Stimulated activated naive CD8-positive, alpha-beta T cell treated with anti-CD3 and anti-CD28 coated beads, Interleukin-15, Interleukin-2, amounts not matched to agents 100 U/mL and 50 U/mL, for 24 hours (primary cell): ENCODE measurements at places on chromosomes 6 and 20.
A peak's percentile ranks its signal among the peaks of the same experiment; 100 is the strongest.

- DNase-seq: no peak
These were observed 85.7 kb downstream of the GJA1 start for GRCh38 chr6:121521164-121521555.

GRCh38 chr20:40942006-40942405, 86.6 kb upstream of the TOP1 start:
- no peak for DNase-seq

DNA sequence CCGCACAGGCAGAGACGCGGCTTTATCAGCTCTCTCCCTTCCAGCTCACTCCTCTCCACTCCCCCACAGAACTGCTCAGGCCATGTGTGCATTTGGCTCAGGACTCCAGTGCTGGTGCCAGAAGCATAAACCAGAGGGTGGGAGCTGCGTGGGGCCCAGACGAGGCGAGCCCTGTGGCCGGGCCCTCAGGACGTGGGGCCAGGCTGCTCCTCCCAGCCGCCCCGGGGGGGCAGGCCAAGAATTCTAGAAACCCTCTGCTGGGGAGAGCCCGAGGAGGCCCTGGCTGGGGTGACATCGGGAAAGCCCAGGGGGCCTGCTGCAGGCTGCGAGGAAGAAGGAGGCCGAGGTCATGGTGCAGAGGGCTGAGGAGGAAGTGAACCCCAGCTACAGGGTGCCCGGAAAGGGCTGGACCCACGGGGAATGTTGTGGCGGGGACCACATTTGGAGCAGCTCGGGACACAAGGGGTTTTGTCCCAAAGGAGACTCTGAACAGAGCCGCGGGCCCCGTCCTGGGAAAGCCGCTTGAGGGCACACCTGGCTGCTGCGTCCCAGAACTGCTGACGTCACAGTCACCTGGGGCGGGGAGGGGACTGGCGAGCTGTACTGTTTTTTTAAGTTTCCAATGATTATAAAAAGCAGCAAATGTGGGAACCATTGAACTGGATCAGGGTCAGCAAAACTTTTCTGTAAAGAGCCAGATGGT, 107.1 kb downstream of the BANF2 start:
- DNase-seq: no peak

DNA sequence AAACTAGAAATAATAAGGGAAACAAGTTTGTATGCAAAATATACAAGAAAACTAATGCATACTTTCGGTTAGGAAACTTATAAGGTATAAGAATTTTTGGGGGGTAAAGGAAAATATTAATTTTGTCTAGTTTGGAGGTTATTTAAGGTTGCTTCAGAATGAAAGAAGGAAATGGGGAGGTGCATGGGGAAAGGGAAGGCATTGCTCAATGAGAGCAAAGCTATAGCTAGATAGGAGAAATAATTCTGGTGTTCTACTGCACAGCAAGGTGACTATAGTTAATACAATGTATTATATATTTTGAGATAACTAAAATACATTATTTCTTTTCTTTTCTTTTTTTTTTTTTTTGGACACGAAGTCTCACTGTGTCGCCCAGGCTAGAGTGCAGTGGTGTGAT, 5.4 kb upstream of the MYMX start:
- DNase-seq: no peak

GRCh38 chr6:144689503-144690040, 404.4 kb downstream of the UTRN start:
- no peak for DNase-seq

DNA sequence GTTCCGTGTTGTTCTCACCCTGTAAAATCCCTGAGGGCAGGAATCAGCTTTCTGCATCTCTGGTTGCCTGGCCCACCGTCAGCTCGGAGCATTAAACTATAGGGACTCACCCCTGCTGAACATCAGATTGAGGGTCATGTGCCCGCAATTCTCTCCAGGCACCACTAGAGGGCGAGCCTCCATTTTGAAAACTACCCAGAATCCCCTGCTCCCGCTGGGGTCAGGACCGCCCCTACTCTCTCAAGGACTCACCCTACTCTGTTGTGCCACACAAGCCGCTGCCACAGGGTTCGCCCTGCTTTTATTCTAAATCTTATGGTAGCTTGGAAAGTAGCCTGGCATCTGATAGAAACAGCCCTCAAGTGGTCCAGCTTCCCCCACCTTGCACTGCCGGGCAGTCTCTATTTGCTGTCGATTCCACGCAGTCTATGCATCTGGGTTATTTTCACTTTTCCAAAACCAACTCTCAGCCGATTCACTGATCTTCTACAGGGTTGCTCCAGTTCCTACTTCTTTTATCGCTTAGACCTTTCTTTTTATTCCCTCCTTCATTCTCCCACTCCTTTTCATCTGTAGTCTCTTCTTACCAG, 244.1 kb upstream of the QKI start:
- peak; percentile 43 for DNase-seq

- DNase-seq: no peak
These were observed 24.0 kb downstream of the JAG1 start for GRCh38 chr20:10649797-10650160.

GRCh38 chr6:167997642-167998041, at the start of gene KIF25:
Gene KIF25 (plus strand): TSS chr6:167997671. CDS start chr6:168029586, 31,915 bp downstream.
- no peak for DNase-seq

- DNase-seq: no peak
These were observed 401.0 kb downstream of the PAX1 start for GRCh38 chr20:22106308-22106938.

GRCh38 chr6:13674533-13675190, 37.0 kb downstream of the RANBP9 start:
- DNase-seq: no peak

DNA sequence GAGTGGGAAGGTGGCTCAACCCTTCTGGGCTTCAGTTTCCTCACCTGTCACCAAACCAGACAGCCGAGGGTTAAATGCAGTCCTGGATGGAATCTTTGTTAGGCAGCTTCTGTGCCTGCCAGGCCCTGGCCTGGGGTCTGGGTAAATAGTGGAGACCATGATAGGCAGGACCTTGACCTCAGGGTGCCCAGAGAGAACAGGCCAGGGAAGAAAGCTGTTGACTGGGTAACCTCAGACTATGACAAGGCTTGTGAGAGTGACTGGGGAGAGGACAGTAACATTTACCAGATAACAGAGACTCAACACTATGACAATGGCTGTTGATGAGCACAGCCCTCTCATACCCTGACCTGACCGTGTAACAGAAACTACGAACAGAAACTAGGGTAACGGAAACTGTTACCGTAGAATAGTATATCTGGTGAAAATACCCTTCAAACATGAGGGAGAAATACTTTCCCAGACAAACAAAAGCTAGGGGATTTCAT, 218.3 kb downstream of the PREX1 start:
- no peak for DNase-seq

DNA sequence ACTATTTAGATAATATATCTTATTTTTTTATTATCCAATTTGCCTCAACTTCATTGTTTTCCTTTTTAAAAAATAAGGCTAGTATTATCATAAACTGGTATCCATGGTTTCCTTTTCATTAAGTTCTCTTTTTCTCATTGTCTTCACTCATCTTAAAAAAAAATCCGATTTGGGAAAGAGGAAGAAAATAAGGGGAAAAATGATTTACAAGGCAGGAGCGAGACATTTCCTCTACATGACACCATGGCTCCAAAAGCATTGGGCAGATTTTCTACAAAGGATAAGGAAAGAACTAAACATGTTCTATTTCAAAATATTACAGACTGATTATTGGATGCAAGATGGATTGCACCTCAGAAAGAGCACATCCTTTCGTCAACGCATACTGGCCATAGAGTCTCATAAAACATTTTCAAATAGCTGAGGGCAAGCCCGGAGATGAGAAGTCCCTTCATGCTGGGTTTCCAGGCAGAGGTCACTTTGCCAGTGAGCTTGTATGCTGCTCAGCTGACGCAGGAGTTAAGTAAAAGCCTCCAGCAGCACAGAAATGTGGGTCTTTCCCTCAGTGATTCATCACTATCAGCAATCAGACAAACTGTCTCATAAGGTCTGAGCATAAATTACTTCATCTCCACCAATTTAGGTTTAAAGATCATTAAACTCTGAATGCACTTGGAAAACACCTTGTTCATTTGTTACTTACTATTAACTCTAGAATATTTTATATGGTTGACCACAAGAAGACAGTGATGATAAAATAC, 129.0 kb upstream of the TNFAIP3 start:
- DNase-seq: no peak

- peak; percentile 33 for DNase-seq
These were observed 59.1 kb upstream of the SUPT3H start for GRCh38 chr6:45436544-45437438.

- DNase-seq: no peak
These were observed 202.8 kb upstream of the CST7 start for GRCh38 chr20:24746351-24746685.

GRCh38 chr6:170039156-170040114, 251.4 kb downstream of the DLL1 start:
- DNase-seq: no peak

DNA sequence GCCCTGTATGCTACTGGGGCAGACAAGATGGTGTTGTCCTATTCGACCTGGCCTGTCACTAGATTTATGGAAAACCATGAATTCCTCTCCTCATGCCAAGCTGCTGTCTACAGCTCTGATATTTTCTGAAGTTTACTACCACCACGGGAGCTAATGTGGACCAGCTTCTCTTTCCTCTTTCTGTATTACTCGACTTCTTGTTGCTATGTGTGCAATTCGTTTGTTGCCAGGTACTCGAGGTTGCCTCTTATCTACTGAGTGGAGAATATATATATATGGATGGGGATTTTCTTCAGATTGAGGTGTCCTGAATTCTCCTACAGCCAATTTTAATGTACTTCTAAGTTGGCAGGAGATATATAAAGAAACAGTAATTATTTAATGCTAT, 34.7 kb downstream of the MAN1A1 start:
- DNase-seq: no peak

DNA sequence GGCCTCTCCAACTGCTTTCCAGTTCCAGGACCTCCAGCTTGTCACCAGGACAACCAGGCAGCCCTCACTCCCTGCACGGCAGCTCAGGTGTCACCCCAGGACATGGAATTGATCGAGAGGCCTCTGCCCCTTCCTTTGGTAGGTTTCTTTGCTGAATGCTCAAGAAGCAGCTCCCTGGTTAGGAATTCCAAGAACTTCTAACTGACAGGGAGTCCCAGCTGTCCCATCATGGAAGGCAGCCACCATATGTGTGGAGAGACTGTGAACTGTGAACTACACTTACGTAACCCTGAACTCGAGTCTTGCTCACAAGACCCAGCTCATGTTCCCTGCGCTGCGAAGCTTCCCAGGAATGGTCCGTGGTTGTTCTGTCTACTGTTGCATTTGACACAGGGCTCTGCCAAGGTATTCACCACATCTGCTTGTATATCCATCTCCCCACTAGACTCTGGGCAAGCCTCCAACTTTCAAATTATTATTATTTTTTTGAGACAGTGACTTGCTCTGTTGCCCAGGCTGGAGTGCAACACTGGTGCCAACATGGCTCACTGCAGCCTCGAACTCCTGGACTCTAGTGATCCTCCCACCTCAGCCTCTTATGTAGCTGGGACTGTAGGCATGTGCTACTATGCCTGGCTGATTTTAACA, 35.7 kb downstream of the MGME1 start:
- DNase-seq: no peak
